ENCODE measurements at places on chromosomes 3 and 15.

DNA sequence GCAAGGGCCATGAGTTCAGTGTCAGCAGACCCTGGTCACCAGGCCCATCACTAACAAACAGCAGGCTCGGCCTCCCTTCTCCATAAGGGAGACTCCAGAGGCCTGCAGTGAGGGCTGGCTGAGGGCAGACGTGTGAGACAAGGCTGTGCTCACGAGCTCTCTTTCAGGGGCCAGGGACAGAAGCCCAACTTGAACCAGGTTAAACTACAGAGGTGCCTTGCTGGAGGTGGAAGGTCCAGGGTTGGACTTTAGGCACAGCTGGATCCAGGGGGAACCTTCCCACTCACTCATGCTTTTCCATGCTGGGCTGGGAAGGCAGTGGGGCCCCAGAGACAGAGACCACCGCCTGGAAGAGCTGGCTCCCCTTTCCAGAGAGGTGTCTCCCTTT is 19.0 kb downstream of the CFAP100 start:
- DNase-seq = no peak

- peak; percentile 52 for DNase-seq
Measured at GRCh38 chr3:128433837-128434165, 32.9 kb downstream of the DNAJB8 start.

- no peak for DNase-seq
Measured at GRCh38 chr15:27805261-27806220, 293.6 kb downstream of the OCA2 start.

- no peak for DNase-seq
Measured at GRCh38 chr15:32643907-32644445, 2.5 kb downstream of the SCG5 start.

DNA sequence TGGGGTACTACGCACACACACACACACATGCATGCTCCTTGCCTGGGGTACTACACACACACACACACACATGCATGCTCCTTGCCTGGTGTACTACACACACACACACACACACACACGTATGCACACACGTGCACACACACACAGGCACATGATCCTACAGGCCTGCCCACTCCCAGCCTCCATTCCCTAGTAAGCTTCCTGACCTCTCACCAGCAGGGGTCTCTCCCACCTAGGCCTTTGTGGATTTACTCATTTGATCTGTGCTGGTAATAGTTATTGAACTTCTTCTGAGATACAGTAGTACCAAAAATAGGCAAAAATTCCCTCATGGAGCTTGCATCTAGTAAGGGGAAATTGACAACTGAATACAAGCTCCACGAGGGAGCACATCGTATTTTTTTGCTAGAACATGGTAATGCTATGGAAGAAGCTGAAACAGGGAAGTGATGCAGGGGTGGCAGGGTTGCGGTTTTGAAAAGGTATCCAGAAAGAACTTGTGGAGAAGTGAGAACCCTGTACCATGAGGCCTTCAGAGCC is 19.1 kb downstream of the TTC21A start:
- no peak for DNase-seq

- no peak for DNase-seq
Measured at GRCh38 chr3:154131830-154132229, 10.6 kb downstream of the ARHGEF26 start.

- DNase-seq = no peak
Measured at GRCh38 chr3:71304684-71305083, 278.8 kb downstream of the FOXP1 start.

DNA sequence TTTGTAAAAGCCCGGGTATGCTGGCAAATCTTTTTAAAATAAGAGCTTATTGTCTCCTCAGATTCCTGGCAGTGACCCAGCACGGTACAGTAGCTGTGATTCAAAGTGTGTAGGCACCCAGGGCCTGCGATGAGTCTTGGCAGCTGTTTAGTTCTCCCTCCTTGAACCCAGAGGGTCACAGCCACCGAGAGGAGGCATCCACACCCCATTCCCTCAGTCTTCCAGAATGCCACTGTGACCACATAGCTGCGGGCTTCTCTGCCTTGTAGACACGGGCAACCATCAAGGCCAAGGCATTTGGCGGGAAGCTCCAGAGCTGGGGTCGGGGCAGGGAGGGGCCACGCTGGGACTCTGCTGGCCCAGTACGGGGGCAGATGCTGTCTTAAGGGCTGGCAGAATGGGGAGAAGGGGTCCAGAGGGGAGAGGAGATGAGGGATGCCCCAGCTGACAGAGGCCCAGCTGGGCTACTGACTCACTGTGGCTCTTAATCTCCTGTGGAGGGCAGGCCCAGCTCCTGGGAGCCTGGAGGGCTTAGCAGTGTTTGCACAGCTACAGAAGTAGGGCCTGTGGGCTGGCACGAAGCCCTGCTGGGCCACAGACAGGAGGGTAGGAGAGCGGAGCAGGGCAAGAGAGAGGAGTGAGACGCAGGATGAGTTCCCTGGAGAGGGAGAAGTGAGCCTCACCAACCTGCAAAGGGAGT is 68.8 kb upstream of the DLG1 start:
- peak; percentile 99 for DNase-seq

DNA sequence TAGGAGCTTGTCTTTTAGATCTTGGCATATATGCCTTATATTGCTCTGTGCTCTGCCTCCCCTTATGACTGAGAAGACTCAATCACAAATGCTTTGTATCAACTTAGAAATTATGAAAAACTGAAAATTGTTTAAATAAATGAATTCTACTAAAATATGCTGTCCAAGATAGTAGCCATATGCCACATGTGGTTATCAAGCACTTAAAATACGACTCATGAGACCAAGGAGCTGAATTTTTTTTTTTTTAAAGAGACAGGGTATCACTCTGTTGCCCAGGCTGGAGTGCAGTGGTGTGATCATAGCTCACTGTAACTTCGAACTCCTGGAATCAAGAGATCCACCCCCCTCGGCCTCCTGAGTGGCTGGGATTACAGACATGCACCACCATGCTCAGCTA is 118.3 kb downstream of the RFTN1 start:
- DNase-seq = no peak

GRCh38 chr3:17081520-17081919 is 196.8 kb downstream of the PLCL2 start:
- DNase-seq = no peak

DNA sequence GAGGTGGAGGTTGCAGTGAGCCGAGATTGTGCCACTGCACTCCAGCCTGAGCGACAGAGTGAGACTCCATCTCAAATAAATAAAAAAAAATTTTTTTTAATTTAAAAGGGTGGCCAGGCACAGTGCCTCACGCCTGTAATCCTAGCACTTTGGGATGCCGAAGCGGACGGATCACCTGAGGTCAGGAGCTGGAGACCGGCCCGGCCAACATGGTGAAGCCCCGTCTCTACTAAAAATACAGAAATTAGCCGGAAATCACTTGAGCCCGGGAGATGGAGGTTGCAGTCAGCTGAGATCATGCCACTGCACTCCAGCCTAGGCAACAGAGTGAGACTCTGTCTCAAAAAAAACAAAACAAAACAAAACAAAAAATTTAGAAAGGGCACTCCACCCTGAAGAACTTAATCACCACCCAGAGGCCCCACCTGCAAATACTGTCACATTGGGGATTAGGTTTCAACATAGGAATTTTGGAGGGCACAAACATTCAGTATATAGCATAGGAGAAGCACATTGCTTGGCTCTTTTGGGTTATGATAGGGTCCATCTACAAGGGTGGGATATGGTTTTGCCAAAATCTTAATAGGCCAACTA is 7.1 kb upstream of the YEATS2 start:
- no peak for DNase-seq

- no peak for DNase-seq
Measured at GRCh38 chr3:16385151-16385550, 120.1 kb downstream of the OXNAD1 start.

GRCh38 chr3:53328746-53329145 is 18.6 kb downstream of the DCP1A start:
- DNase-seq = no peak

DNA sequence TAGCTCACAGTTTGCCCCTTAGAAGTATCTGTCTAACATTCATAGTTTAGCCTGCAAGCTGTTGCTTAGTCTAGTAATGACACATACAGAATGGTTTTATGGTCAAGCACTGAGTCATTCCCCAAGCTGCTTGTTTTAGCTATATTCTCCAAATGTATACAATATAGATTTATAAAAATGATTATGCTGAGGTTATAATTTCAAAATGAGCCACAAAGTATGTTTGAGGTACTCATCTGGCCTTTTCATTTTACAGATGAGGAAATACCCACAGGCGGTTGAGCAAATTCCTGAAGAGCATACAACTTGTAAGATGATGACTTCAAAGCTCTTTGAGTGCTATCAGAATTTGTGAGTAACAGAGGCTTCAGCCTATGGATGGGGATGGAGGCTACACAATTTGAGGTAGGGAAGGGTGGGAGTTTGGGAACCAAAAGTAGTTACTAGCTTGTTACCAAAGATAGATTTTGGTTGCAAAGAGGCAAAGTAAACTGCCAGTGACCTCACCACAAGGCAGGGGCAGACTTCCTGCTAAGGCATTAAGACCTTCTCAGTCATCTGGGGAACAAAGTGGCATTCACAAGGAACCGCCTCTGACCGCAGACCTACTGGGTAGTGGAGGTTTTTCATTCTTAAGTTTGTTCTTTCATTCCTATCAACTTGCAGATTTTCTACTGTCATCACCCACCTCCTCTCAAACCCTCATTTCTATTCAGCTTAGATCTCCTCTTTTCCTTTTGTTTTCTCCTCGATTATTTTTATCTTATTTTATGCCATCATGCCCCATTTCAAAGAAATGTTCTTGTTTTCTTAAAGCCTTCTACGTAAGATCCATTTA is 257.2 kb upstream of the NECTIN3 start:
- peak; percentile 97 for DNase-seq

DNA sequence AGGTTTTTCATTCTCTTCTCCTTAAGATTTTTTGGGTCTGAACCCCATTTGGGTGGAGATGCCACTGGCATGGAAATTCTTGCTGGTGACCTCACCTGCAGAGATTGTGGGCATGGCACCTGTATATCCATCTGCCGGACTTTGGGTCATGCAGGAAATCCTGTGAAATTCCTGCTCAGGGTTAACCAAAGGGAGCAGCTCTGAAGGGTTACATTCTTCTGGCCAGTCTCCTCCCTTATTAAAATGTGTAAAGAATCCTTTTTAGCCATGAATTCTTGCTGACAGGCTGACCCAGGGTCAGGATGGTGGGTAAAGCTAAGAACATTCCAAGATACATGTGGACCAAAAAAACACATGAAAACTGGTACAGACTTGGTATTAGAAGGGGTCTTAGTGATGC is 27.4 kb downstream of the ARHGEF26 start:
- DNase-seq = peak; percentile 13

- peak; percentile 94 for DNase-seq
Measured at GRCh38 chr15:85618956-85619491, 175.7 kb downstream of the KLHL25 start.

GRCh38 chr3:120284747-120285507 is at the start of gene GPR156:
GPR156 (minus strand) TSS chr3:120285222; CDS start chr3:120244098, 41,124 bp downstream.
- DNase-seq = peak; percentile 38

DNA sequence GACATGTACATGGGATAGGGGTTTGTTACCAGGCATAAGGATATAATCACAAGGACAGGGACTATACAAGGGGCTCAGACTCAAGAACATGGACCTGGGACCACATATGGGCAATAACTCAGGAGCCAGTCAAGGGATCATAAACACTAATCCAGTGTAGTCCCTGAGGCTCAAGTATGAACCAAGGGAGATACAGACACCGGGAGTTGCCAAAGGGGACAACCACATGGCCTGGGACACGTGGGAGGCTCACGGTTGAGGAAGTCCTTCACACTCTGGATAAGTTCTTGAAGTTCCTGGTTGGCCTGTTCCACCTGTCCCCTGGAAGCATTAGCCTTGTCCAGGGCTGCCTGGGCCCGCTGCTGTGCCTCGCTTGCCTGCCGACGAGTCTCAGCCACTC is 1.8 kb upstream of the USP19 start:
- DNase-seq = no peak

- no peak for DNase-seq
Measured at GRCh38 chr15:81859737-81860516, 185.9 kb downstream of the MEX3B start.

- no peak for DNase-seq
Measured at GRCh38 chr15:98719137-98719740, 70.9 kb downstream of the IGF1R start.

- no peak for DNase-seq
Measured at GRCh38 chr3:195583831-195584542, at the start of gene APOD. APOD (minus strand) TSS chr3:195583940; CDS start chr3:195579461, 4,479 bp downstream.

Data from M059J (cell line).